Stimulated activated CD8-positive, alpha-beta memory T cell treated with anti-CD3 and anti-CD28 coated beads, Interleukin-12 subunit alpha, Interleukin-12 subunit beta, amount 100 ng/mL, for 1 hour (primary cell): ENCODE measurements at places on chromosomes 4 and X.

DNA sequence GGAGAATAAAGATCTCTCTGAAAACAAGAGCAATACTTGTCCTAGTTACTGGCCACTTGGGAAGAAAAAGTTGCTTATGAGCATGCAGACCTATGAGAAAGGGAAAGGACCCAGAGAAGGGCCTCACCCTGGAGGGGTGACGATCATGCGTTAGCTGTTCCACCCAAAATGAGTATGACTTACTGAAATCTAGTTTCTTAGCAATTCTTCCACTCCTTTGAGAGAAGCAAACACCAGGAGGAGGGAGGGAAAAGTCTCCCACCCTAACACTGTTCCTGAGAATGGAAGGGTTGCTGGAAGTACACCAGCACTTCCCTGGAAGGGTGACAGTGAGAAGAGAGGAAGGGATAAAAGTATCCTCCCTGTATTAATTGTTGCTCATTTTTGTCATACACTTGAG, 107.9 kb downstream of the ADGRL3 start:
- no peak for DNase-seq

GRCh38 chr4:137952116-137952515, 290.0 kb downstream of the SLC7A11 start:
- no peak for DNase-seq

GRCh38 chrX:11399489-11400094, 106.4 kb downstream of the AMELX start:
- no peak for DNase-seq

DNA sequence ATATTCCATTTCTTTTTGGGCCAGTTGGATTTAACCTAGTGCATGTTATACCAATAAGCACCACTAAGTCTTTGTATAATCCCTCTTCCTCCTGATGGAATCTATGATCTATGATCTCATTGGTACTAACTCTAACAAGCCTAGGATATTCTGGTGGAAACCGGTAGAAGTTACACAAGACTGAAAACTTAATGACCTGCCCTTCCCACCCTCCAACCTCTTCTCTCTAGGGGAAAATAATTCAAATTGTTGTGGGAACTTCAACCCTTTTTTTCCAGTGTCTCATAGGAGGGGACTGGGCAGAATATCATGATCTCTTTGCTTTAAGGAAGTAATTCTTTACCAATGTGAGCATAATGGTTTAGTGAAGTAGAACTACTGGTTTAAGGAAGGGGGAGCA, 289.5 kb upstream of the BOD1L1 start:
- DNase-seq = no peak

- DNase-seq = no peak
Observed at GRCh38 chr4:123306769-123307168, 89.8 kb upstream of the SPRY1 start.

- no peak for DNase-seq
Observed at GRCh38 chrX:130100180-130100579, 10.1 kb downstream of the ELF4 start.

DNA sequence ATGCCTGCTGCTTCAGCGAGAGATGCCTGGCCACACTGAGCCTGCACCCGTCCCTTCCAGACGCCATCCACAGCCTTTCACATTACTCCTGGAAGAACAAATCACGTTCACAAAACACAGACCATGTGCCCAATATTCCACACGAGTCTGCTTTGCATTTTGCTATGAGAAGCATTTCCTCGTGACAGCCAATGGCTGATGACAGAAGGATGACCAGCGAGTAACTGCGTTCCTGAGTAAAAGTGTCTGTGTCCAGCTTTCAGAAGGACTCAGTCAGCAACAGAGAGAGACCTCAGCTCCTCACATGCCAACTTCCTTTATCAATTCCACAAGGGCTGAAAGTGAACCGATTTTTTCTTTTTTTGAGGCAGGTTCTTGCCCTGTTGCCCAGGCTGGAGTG, 19.5 kb downstream of the NAT8L start:
- no peak for DNase-seq

- DNase-seq = no peak
Observed at GRCh38 chr4:38871593-38871992, 4.0 kb downstream of the FAM114A1 start.

DNA sequence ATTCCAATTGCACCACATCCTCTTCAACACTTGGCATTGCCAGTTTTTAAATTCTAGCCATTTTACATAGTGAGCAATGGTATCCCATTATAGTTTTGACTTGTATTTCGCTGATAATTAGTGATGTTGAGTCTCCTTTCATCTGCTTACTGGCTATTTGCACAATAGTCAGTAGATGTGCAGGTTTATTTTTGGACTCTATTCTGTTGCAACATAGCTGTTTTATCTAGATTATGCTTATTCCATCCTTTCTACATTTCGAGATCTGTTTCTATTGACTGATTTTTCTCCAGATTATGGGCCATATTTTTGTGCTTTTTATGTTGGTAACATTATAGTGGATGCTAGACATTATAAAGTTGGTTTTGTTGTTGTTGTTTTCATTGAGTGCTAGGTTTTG, 106.1 kb downstream of the WWC2 start:
- no peak for DNase-seq

GRCh38 chr4:26130841-26131432, 189.9 kb upstream of the RBPJ start:
- no peak for DNase-seq

DNA sequence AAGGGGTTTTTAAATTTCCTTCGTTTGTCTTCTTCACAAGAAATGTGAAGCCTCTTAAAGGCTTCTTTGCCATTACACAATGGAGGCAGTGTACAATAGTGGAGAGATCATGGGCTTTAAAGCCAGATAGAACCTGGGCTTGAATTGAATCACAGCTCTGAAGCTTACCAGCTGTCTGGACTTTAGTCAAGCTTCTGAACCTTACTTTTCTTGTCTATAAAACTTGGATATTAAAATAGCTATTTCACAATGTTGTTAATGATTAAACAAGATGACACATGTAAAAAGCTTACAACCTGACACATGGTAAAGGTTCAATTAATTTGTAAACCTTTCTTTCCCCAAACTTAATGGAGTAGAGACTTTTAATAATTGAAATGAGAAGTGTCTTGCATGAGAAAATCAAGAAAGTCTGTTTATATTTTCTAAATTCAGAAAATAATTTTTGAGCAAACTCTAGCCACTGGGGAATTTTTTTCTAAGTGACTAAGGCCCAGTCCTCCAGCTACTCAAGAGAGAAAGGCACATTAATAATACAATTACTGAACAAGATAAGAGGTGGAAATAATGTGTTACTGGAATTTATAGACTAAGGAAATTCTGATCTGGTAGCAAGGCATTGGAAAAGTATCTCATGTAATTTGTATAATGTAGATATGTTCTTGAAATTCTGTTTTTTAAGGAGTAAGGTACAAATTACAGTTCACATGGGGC, 21.7 kb upstream of the TBC1D8B start:
- DNase-seq = no peak

DNA sequence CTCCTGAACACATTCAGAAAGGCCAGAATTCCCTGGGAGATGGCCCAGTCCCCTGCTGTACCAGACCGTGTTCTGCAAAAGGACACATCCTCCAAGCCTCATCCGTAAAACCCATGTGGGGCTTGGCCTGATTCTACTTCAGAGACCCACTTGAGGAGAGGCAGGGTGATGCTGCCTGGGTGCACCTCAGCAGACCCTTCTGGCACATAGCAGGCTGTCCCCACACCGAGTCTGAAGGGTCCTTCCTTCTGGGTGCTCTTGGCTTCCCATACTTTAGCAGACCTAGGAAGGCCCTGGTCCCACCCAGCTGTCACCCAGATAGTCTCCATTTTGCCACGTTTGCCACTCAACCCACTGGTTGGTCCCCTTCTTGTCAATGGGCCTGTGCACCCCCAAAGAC, 270.1 kb upstream of the AGTR2 start:
- no peak for DNase-seq

- no peak for DNase-seq
Observed at GRCh38 chr4:82652062-82652461, 90.3 kb upstream of the TMEM150C start.

DNA sequence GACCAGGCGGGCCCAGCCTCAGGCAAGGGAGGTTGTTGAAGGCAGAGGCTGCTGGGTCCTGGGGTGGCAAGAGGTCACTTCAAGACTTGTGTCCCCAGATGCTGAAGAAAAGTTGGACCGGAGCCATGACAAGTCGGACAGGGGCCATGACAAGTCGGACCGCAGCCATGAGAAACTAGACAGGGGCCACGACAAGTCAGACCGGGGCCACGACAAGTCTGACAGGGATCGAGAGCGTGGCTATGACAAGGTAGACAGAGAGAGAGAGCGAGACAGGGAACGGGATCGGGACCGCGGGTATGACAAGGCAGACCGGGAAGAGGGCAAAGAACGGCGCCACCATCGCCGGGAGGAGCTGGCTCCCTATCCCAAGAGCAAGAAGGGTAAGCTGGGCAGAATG, 4.4 kb downstream of the PQBP1 start:
- no peak for DNase-seq

GRCh38 chr4:71833232-71833900, 49.5 kb upstream of the GC start:
- DNase-seq = no peak

DNA sequence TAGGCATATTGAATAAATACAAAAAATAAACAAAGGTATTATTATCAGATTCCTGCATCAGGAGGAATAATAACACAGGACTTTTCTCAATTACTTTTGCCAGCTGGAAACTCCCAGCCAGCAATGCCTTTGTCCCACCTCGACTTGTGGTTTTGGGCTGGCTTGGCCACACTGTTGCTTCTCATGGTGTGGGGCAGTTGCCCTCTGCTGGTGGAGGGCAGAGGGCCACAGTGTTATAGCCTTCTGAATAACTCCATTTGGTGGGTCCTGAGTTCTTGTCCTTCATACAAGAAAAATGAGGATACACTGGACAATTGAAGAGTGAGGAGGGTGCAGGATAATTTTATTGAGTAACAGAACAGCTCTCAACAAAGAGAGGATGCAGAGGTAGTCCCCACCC, 1206.0 kb upstream of the ADGRL3 start:
- no peak for DNase-seq

DNA sequence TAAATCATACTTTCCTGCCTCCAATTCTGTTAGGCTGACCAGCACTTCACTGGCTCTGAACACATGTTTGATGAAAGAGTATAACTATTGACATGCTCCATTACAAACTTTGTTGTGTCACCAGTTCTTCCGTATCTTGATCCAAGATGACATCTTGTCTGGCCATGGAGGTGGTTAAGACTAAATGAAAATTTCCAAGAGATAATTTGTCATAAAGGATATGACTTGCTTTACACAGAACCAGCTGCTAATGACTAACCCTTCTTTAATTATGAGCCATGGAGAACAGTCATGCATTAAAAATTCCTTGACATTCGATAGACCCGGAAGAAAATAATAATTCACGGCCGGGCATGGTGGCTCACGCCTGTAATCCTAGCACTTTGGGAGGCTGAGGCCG, 17.7 kb upstream of the N4BP2 start:
- DNase-seq = no peak

DNA sequence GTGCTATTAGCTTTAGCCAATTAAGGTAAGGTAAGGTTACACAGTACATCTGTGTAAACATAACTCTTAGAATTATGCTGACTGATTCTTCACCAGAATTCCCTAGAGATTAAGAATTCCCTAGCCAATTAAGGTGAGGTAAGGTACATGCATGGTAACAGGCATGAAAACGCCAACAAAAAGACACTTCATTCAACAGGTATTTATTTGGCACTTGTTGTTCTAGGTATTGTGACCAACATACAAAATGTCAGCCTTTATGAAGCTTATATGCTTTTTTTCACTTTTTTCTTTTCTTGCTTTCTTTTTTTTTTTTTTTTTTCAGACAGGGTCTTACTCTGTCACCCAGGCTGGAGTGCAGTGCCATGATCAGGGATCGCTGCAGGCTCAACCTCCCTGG, 47.2 kb downstream of the EDNRA start:
- no peak for DNase-seq

- DNase-seq = no peak
Observed at GRCh38 chrX:22177950-22178515, 94.7 kb upstream of the CBLL2 start.

DNA sequence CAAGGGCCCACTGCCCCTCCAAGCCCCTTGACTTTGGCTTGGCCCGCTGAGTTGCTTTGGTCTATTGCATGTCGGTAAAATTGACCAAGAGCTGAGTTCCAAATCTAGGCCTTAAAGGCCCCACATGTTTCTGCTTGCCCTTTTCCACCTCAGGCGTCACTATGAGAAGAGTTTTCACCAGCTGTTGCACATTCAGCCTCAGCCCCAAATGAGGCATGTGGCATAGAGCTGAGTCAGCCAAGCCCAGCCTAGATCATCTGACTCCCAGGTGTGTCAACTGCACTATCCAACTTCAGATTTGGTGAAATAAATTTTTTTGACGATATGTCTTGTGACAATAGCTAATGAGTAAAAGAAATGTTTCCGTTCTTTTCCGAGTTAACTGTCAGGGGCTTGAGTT, 424.5 kb upstream of the FAM47C start:
- no peak for DNase-seq

DNA sequence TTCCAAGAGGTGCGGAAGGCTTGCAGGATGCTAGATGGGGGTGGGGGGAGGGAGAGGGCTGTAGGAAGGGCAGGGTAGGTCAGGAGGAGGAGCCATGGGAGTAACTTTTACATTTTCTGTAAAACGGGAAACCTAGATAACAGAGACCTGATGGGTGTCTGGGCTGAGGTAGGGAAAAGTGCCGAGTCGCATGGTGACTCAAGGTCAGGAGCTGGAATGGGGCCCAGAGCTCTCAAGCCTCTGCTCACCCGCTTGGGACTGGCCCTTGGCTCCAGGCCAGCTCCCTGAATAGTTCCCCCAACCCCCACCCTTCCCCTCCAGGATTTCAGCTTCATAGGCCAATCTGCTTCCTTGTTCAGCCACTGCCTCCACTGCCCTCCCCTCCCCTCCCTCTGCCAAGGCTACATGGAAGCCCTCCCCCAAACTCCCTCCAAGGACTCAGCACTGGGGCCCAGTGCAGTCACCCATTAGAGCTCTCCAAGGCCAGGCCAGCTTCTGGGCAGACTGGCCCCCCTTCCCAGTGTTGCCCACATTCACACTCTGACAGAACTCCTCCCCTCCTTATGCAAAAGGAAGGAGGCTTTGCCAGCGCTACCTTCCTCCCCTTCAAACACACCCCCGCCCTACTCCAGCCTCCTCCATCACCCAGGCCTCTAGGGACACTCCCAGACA, 43.6 kb downstream of the TSC22D3 start:
- no peak for DNase-seq

GRCh38 chr4:119189638-119190037, 22.9 kb upstream of the USP53 start:
- DNase-seq = no peak

- DNase-seq = no peak
Observed at GRCh38 chr4:39626261-39626660, 12.4 kb downstream of the SMIM14 start.

DNA sequence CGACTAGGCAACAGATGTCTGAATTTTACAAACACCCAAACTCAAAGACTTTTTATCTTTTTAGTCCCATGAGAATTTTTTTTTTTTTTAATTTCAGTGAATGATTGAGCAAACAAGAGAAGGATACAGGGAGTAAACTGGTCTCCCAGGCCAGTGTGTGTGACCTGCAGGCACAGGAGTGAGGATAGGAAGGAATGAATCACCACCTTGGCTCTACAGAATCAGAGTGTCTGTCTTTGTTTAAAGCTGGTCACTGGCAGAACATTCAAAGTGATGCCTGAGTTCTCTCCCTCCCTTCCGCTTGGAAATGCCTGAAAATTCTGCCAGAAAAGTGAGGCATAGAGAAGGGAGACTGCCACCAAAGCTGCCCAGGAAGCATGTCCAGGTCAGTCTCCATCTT, 69.5 kb downstream of the PARM1 start:
- DNase-seq = no peak
